ENCODE measurements at places on chromosomes 6 and 20.
A peak's percentile ranks its signal among the peaks of the same experiment; 100 is the strongest.

GRCh38 chr20:16596991-16597390 is 23.7 kb upstream of the KIF16B start:
- no peak overlapping the region for H3K27ac ChIP-seq
- no peak overlapping the region for H3K4me3 ChIP-seq
- peaks cover 8% of the 10 kb centered on the region for H3K27me3 ChIP-seq
- peaks cover 5% of the 10 kb centered on the region for H3K4me1 ChIP-seq
- DNase-seq, result no peak

DNA sequence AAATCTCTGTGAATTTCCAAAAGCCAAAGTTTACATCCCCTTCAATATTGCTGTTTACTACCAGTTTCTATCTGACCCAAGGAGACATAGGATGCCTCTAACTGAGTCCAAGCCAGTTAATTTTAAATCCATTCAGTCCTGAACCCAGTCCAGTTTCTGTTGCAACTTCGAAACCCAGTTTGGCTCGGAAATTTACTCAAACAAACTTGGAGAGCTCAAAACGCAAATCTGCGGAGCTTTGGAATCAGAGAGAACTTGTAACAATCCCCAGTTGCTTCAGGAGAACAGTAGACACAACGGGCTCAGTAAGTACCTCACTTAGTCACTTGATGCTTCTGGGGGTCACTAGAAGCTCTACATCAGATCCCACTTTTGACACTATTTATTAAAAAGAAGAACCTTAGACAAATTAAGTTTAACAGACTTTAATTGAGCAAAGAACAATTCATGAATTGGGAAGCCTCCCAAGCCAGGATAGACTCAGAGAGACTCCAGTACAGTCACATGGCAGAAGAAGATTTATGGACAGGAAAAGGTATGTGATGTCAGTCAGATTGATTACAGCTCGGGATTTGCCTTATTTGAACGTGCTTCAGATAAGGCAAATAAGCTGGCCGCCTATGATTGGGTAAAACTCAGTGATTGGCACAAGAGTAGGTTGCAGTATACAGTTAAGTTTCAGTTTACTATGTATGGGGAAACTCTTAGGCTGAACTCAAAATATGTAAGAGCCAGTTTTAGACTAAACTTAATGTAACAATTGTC is 118.0 kb downstream of the RFPL4B start:
- no peaks in the 10 kb centered on the region for H3K27me3 ChIP-seq
- no peak for DNase-seq
- H3K4me3 ChIP-seq, result no peak overlapping the region
- no peak overlapping the region for H3K27ac ChIP-seq

DNA sequence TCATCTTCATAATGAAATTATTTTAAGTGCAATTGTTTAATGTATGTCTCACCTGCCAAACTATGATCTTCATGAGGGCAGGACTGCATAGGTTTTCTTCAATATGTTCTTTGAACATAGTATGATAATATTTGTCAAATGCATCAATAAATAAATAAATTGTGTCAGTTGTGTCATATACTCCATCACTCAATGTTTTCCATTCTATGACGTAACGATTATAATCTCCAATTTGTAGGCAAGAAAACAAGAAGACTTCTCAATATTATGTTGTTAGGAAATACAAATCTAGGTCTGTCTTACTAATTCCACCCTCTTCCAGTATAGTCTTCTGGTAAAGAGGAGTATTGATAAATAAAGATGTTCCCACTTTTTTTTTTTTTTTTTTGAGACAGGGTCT is 858.1 kb downstream of the MAFB start:
- peaks cover 11% of the 10 kb centered on the region for H3K27me3 ChIP-seq
- H3K4me1 ChIP-seq, result peaks cover 4% of the 10 kb centered on the region
- DNase-seq, result no peak
- H3K27ac ChIP-seq, result no peak overlapping the region
- no peak overlapping the region for H3K4me3 ChIP-seq
- H3K36me3 ChIP-seq, result no peaks in the 10 kb centered on the region

GRCh38 chr6:27617700-27618689 is 145.1 kb upstream of the ZNF184 start:
- DNase-seq, result peak; percentile 29
- peak overlapping the region; percentile 61 for H3K4me3 ChIP-seq
- H3K27ac ChIP-seq, result peak overlapping the region; percentile 38
- peaks cover 10% of the 10 kb centered on the region for H3K4me1 ChIP-seq
- H3K27me3 ChIP-seq, result peaks cover 54% of the 10 kb centered on the region

GRCh38 chr6:13146442-13146841 is 181.9 kb downstream of the TBC1D7 start:
- H3K36me3 ChIP-seq, result no peaks in the 10 kb centered on the region
- no peak for DNase-seq
- H3K27ac ChIP-seq, result no peak overlapping the region

- peaks cover 21% of the 10 kb centered on the region for H3K4me1 ChIP-seq
- peaks cover 38% of the 10 kb centered on the region for H3K36me3 ChIP-seq
- DNase-seq, result no peak
- peak overlapping the region; percentile 94 for H3K27ac ChIP-seq
- no peaks in the 10 kb centered on the region for H3K27me3 ChIP-seq
- H3K4me3 ChIP-seq, result peak overlapping the region; percentile 98
Measured at GRCh38 chr6:24721461-24722215, 2.7 kb upstream of the C6orf62 start.

- H3K27me3 ChIP-seq, result peaks cover 38% of the 10 kb centered on the region
- no peaks in the 10 kb centered on the region for H3K36me3 ChIP-seq
- H3K4me3 ChIP-seq, result no peak overlapping the region
- no peak for DNase-seq
Measured at GRCh38 chr6:6545616-6546317, 42.8 kb upstream of the LY86 start.

All from activated CD8-positive, alpha-beta T cell treated with anti-CD3 and anti-CD28 coated beads for 36 hours (primary cell).